ENCODE measurements at places on chromosomes 16 and 17.

DNA sequence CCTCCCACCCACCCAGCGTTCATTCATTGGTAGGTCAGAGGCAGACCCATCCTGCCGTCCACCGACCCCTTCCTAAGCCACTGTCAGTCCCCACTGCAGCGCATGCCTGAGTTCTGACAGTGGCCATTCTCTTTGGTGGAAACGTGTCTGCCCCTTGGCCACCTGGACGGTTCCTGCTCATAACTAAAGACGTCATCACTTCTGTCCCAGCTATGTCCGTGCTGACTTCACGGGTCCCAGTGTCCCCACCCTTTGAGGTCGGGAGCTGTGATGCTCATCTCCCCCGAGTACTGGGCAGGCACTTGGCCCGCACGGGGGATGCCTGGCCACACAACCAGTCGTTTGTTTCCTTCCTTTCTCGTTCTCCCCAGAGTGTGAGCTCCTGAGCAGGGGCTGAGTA, 267.1 kb downstream of the C16orf95 start:
- DNase-seq = no peak

- no peak for DNase-seq
These were observed 92.6 kb downstream of the DNAH17 start for GRCh38 chr17:78484271-78485246.

DNA sequence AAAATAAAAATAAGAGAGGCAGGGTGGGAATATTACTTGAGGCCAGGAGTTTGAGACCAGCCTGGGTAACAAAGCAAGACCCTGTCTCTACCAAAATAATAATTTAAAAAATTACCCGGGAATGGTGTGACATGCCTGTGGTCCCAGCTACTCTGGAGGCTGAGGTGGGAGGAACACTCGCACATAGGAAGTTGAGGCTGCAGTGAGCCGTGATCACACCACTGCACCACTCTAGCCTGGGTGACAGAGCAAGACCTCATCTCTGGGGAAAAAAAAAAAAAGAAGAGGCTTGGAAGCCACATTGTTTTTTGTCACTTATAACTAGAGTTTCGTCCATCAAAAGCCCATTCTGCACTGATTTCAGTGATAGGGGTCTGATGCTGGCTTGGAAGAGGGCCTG, 3.3 kb upstream of the TMEM235 start:
- DNase-seq = no peak

GRCh38 chr17:78665952-78666920, 89.0 kb upstream of the DNAH17 start:
- no peak for DNase-seq

GRCh38 chr16:78607465-78607864, 508.0 kb downstream of the WWOX start:
- no peak for DNase-seq

DNA sequence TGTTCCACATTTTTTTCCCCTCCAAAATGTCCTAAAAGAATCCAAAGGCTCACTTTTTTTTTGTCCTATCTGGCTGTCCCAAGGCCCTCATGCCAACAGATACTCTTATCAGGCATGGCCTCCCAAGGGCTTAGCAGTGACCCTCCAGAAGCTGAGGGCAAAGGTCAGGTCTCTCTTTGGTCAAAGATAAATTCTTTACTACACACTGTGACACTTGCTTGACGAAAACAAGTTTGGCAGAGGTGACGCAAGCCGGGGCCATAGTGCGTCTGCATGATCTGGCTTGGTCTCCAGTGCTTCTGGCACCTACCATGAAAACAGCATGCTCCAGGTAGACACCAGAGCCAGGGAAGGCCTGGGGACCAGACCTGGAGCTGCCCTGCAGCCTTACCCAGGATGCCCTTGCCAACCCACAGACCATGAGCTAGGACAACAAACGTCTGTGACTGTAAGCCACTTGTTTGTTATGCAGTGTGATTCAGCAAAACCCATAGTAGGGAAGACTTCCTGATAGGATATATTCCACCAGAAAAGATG, 48.5 kb upstream of the IRF8 start:
- no peak for DNase-seq

GRCh38 chr17:64984181-64984580, 64.9 kb upstream of the LRRC37A3 start:
- no peak for DNase-seq

- DNase-seq = no peak
These were observed 15.2 kb downstream of the CYB5D1 start for GRCh38 chr17:7873051-7873450.

GRCh38 chr17:67558740-67559380, 158.9 kb upstream of the NOL11 start:
- DNase-seq = no peak

DNA sequence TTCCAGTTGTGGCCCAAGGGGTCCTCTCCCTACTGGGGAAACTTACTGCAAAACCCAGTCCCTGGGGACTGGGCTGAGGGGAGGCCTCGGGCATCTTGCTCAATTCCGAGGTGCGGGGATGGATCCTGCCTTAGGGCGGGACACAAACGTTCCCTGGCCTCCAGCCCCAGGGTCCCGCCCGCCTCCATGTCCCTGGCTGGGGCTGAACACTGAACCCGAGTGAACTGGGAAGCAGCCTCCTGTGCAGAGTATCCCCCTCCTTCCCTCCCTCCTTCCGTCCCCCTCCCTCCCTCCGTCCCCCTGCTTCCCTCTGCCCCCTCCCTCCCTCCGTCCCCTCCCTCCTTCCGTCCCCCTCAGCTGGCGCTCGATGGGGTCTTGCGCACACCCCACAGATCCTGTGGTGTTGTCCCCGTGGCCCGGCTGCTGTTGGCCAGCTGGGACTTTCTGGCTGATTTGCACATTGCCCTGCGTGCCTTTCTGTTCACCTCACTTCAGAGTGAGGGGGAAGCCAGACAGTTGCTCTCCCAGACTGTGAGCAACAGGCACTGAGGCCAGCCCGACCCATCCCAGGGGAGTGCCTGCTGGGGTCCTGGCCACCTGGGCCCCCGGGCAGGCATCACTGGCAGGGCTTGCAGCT, 5.5 kb downstream of the TRAF7 start:
- no peak for DNase-seq

GRCh38 chr16:71648921-71649320, 22.9 kb downstream of the MARVELD3 start:
- no peak for DNase-seq

GRCh38 chr17:34424814-34425491, 61.9 kb upstream of the CCL1 start:
- no peak for DNase-seq

- no peak for DNase-seq
These were observed 3.8 kb downstream of the RNF213 start for GRCh38 chr17:80264205-80265075.

GRCh38 chr16:9766891-9767290, 415.3 kb downstream of the GRIN2A start:
- no peak for DNase-seq

GRCh38 chr16:85398688-85399582, 214.2 kb upstream of the GSE1 start:
- DNase-seq = no peak

- DNase-seq = no peak
These were observed 50.4 kb upstream of the HAS3 start for GRCh38 chr16:69055008-69055407.

- DNase-seq = peak; percentile 55
These were observed 18.6 kb downstream of the COG7 start for GRCh38 chr16:23434380-23434779.

- no peak for DNase-seq
These were observed 22.1 kb downstream of the VAC14 start for GRCh38 chr16:70778901-70779309.

DNA sequence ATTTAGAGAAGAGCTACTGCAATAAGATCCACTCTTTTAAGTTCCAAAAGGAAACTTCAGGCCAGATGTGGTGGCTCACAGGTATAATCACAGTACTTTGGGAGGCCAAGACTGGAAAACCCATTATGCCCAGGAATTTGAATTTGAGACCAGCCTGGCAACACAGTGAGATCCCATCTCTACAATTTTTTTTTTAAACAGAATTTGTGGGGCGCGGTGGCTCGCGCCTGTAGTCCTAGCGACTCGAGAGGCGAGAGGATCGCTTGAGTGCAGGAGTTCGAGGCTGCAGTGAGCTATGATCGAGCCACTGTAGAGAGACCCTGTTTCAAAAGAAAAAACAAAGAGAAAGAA, 793 bp downstream of the COG7 start:
- no peak for DNase-seq

DNA sequence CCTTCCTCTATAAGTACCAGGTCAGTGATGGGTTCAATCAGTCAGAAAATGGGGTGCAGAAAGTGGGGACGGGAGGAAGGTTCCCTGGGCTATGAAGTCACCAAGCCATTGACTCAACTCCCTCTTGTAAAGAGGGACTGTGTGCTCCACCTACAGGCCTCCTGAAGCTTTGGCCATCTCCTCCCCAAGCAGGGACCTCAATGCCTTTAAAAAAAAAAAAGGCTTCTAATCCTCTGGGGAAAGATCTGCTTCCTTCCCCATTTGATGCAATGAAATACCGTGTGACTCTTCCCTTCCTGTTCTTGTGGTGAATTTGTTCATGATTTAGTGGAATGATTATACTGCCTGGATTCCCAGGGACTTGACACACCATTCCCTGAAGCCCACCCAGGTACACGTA, 30.8 kb downstream of the VWA3A start:
- DNase-seq = no peak

- DNase-seq = no peak
These were observed at the start of gene DRC7 for GRCh38 chr16:57694725-57695679. Gene DRC7, plus strand, starts transcription at chr16:57694806. Its CDS starts 3,144 bp downstream, at chr16:57697950.

- DNase-seq = no peak
These were observed 161.0 kb downstream of the GSG1L start for GRCh38 chr16:27902551-27902950.

DNA sequence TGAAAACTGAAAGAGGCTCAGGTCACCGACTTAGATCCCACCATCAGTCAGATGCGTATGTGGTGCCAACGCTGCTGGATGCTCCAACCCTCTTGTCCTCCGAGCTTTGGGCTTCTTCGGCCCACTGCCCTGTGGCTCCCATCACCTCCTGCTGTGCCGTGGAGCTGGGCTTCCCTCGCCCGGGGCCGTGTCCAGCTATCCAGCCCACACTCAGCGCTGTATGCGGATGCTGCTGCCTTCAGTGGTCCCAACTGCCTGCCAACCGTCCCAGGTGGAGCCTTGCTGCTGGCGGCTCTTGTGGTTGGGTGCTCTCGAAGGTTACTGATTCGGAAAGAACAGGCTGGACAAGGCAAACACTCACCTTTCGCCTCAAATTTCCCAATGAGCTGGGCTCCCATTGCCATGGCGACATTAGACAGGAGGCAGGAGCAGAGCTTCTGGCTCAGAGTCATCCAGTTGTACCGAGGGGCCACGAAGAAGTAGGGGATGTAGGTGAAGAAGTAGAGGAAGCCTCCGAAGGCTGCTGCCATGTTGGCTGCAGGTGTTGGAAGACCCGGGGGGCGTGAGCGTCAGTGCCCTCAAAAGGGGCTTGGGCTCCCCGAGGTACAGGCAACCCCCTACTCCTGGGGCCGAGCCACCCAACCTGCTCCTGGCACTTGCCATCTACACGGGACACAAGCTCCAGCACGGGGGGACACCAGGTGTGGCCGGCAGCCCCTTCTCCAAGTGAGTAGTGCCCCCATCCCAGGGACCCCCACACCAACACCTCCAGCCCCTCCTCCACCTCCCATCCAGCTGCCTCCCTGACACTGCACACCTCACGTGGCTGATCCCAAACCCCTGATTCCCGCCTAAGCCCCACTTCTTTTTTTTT, 32.2 kb downstream of the ABCA3 start:
- DNase-seq = no peak

- no peak for DNase-seq
These were observed 3.1 kb upstream of the LIMD2 start for GRCh38 chr17:63703029-63703428.

- DNase-seq = no peak
These were observed 147.2 kb upstream of the COX10 start for GRCh38 chr17:13921841-13922776.

DNA sequence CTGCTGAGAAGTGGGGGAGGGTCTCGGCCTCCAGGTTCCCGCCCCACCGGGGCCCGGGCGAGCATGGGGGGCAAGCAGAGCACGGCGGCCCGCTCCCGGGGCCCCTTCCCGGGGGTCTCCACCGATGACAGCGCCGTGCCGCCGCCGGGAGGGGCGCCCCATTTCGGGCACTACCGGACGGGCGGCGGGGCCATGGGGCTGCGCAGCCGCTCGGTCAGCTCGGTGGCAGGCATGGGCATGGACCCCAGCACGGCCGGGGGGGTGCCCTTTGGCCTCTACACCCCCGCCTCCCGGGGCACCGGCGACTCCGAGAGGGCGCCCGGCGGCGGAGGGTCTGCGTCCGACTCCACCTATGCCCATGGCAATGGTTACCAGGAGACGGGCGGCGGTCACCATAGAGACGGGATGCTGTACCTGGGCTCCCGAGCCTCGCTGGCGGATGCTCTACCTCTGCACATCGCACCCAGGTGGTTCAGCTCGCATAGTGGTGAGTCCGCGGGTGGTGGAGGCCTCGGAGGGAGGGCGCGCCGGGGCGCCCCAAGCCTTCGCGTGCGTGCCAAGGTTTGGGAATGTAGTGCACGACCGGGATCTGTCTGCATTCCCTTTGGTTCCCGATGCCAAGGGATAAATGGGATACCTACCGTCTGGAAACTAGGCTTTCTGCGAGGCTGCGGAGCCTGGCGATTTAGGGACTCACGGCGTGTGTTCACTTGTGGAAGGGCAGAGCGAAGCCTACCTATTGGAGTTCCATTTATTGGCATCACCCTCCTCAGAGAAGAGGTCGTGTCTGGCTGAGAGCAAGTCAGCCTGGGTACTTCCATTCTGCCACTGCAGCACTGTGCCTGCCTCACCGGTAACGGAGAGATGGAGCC, 1.0 kb downstream of the ZNRF1 start:
- DNase-seq = no peak

DNA sequence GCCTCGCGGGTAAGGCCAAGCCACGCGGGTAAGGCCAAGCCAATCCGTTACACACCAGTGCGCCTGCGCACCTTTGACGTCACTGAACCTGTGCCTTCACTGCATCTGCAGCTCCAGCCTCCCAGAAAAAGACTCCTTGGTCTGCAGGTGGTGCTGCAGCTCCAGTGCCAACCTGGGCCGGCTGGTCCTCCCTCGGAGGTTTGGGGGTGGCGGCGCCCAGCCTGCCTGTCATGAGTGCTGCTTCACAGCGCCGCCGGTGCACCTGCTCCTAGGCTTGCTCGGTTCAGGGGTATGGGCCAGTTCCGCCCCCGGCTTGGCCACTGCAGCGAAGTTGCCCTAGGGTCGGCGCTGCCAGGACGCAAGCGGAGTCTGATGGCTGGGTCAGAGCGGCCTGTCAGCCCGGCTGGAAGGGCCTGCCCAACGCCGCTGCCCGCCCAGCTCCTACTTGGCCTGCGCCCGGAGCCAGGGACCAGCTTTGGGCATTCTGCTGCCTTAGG, 146.6 kb downstream of the USP22 start:
- no peak for DNase-seq
